ENCODE measurements at places on chromosomes 5 and 9.

- DNase-seq, result no peak
Measured at GRCh38 chr5:148750614-148751013, 75.8 kb upstream of the ADRB2 start.

- no peak for DNase-seq
Measured at GRCh38 chr9:69143291-69143690, 30.8 kb upstream of the TJP2 start.

GRCh38 chr5:42436051-42436450 lies 12.8 kb downstream of the GHR start:
- no peak for DNase-seq

GRCh38 chr9:101620452-101620851 lies 25.7 kb upstream of the PPP3R2 start:
- DNase-seq, result no peak
